ENCODE measurements at places on chromosomes 16 and 17. TPM values are rescaled to one million over a fixed set of nuclear protein-coding genes. Genes with fewer than 3 reads are reported as not detected.

GJC1 gene
- 60.9 TPM for total RNA-seq

- no peak overlapping the region for H3K27ac ChIP-seq
- H3K4me3 ChIP-seq, result no peak overlapping the region
- no peaks in the 10 kb centered on the region for H3K36me3 ChIP-seq
- H3K4me1 ChIP-seq, result no peaks in the 10 kb centered on the region
- H3K27me3 ChIP-seq, result no peaks in the 10 kb centered on the region
Measured at GRCh38 chr17:21105064-21105894, 21.5 kb upstream of the DHRS7B start.

DNA sequence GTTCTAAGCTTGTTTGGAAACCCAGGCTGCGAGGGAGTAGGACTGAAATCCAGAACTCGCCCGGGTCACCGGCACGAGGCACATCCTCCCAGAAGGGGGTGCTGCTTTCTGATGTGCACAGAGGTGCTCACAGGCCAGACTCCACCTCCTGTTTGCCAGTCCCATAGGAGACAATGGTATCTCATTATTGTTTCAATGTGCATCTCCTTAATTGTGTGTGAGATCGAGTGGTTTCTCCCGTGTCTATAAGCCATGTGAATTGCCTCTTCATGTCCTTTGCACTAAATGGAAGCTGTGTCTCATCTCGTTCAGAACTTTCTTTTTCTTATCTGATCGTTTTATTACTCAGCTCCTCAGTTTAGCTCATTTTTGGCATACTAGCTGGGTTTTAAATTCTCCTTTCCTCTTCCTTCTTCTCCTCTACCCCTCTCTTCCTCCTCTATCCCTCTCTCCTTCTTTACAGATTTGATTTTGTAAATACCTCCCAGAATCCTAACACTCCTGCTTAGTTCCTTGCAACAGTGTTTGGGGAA is 32.1 kb upstream of the PRKCB start:
- DNase-seq, result peak; percentile 69
- H3K27ac ChIP-seq, result no peak overlapping the region
- peaks cover 2% of the 10 kb centered on the region for H3K27me3 ChIP-seq

DNA sequence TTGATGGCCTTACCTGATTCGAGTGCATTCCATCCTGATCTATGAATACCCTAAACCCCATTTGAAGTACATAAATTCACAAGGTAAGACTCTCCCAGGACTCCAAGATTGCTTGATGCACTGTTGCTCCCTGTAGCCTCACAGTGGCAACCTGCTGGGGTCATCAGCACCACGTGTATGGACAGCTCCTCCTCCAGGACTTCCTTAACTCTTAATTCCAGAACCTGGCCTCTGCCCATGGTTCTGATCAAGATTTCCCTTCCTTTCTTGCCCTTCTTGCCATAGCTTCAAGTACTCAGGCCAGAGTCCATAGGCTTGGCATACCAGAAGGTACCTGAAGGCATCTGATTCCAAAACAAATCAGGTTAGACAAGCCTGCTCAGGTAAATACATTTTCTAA is 34.0 kb upstream of the NLK start:
- DNase-seq, result no peak
- H3K4me1 ChIP-seq, result no peaks in the 10 kb centered on the region
- no peaks in the 10 kb centered on the region for H3K27me3 ChIP-seq
- H3K4me3 ChIP-seq, result no peak overlapping the region
- H3K27ac ChIP-seq, result no peak overlapping the region

- H3K4me3 ChIP-seq, result peak overlapping the region; percentile 16
- peaks cover 62% of the 10 kb centered on the region for H3K4me1 ChIP-seq
- no peak overlapping the region for H3K27ac ChIP-seq
- peaks cover 9% of the 10 kb centered on the region for H3K27me3 ChIP-seq
Measured at GRCh38 chr17:27535975-27536374, 79.7 kb downstream of the KSR1 start.

AKAP1 gene
- 35.6 TPM for total RNA-seq

DNA sequence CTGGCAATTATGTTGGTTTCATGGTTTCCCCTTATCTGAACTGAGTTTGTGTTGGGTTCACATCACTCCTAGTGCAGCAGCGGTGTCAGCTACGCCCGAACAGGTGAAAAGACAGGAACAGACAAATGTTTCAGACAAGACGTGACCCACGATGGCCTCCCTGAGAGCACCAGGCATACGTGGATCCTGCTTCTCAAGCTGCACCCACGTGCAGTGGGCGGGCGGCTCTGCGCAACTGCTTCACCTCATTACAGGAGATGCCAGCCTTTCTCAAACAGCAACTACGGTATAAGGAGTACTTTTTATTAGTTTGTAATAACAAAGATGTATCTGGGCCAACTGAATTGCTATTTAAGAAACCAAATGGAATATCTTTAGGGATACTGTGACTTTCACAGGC is 32.8 kb upstream of the SLC38A8 start:
- H3K4me3 ChIP-seq, result no peak overlapping the region
- H3K4me1 ChIP-seq, result peaks cover 10% of the 10 kb centered on the region
- H3K27ac ChIP-seq, result no peak overlapping the region
- DNase-seq, result no peak
- H3K36me3 ChIP-seq, result peaks cover 10% of the 10 kb centered on the region

KRT24 gene
- not detected for total RNA-seq

DNA sequence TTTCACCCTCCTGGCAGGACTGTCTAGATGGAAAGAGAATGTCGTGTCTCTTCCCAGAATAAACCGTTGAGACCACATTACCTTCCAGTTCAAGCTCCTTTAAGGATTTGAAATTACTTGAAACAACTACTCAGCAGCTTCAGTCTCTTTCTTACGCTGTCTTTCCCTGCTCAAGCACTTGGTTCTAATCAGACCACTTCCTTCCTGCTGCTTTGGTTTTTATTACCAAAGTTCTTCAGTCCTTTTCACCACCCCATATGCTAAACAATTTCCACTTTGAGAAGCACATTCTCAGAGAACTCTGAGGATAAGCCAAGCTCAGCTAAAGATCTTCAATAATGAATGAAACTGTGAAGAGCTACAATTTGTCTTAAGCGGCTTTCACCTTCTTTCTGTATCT is 105.4 kb downstream of the STX8 start:
- no peaks in the 10 kb centered on the region for H3K36me3 ChIP-seq
- no peak overlapping the region for H3K4me3 ChIP-seq
- H3K4me1 ChIP-seq, result peaks cover 15% of the 10 kb centered on the region
- H3K27me3 ChIP-seq, result no peaks in the 10 kb centered on the region
- DNase-seq, result no peak
- no peak overlapping the region for H3K27ac ChIP-seq

GRCh38 chr17:77867308-77867781 is 91.2 kb upstream of the TNRC6C start:
- no peak overlapping the region for H3K4me3 ChIP-seq
- peaks cover 10% of the 10 kb centered on the region for H3K27me3 ChIP-seq
- no peak for DNase-seq
- no peak overlapping the region for H3K27ac ChIP-seq
- peaks cover 22% of the 10 kb centered on the region for H3K4me1 ChIP-seq
